ENCODE measurements at places on chromosomes 2 and 18. TPM values are rescaled to one million over a fixed set of nuclear protein-coding genes. Genes with fewer than 3 reads are reported as not detected.

LINC00305 gene
- not detected for total RNA-seq

ZAP70 gene
- total RNA-seq: not detected

ROCK2 gene
- 13.8 TPM for total RNA-seq

RAX gene
- total RNA-seq: not detected

KANSL3 gene
- 33.5 TPM for total RNA-seq

CPS1 gene
- 12.8 TPM for total RNA-seq

TUBA4B gene
- not detected for total RNA-seq

LIMS4 gene
- total RNA-seq: not detected

SYT4 gene
- not detected for total RNA-seq

SPATA3 gene
- total RNA-seq: not detected

TANC1 gene
- total RNA-seq: 2.8 TPM

CPO gene
- total RNA-seq: 0.62 TPM

CTAGE1 gene
- not detected for total RNA-seq

DYSF gene
- 0.18 TPM for total RNA-seq

MAPK4 gene
- total RNA-seq: not detected

HOXD13 gene
- not detected for total RNA-seq

BUB1 gene
- total RNA-seq: 147 TPM

Measured in G401 (cell line).